Daoy (cell line): ENCODE measurements at places on chromosomes 13 and 19. TPM values are rescaled to one million over a fixed set of nuclear protein-coding genes. Genes with fewer than 3 reads are reported as not detected.

The LRG1 gene
- total RNA-seq: 0.03 and 0.69 TPM in 2 replicates

The ZNF549 gene
- 3.4 and 4.0 TPM in 2 replicates for total RNA-seq

The ZNF627 gene
- total RNA-seq: 15.4 and 23.0 TPM in 2 replicates

The SLITRK6 gene
- total RNA-seq: not detected in 2 replicates

The CCL25 gene
- total RNA-seq: not detected in 2 replicates

The SLC25A41 gene
- total RNA-seq: not detected in 2 replicates

The KLHL1 gene
- not detected in 2 replicates for total RNA-seq

The SUPT5H gene
- total RNA-seq: 78.7 and 140 TPM in 2 replicates

The NANOS3 gene
- 1.6 TPM in 1 of 2 replicates, not detected in the other for total RNA-seq

The FGF21 gene
- not detected in 2 replicates for total RNA-seq

The ZNF701 gene
- total RNA-seq: 6.3 and 11.7 TPM in 2 replicates

The CACNA1A gene
- 2.3 and 5.0 TPM in 2 replicates for total RNA-seq
